ENCODE measurements at places on chromosomes 4 and X. TPM values are rescaled to one million over a fixed set of nuclear protein-coding genes. Genes with fewer than 3 reads are reported as not detected.

CFP gene
- 2.3 TPM for total RNA-seq

GPRASP2 gene
- total RNA-seq: 0.15 TPM

BTK gene
- not detected for total RNA-seq

PLP1 gene
- total RNA-seq: not detected

SPP1 gene
- 1.0 TPM for total RNA-seq

ATP10D gene
- 1.6 TPM for total RNA-seq

SLC25A31 gene
- total RNA-seq: not detected

IGSF1 gene
- not detected for total RNA-seq

ARHGEF6 gene
- 39.8 TPM for total RNA-seq

INPP4B gene
- 16.8 TPM for total RNA-seq

DNA sequence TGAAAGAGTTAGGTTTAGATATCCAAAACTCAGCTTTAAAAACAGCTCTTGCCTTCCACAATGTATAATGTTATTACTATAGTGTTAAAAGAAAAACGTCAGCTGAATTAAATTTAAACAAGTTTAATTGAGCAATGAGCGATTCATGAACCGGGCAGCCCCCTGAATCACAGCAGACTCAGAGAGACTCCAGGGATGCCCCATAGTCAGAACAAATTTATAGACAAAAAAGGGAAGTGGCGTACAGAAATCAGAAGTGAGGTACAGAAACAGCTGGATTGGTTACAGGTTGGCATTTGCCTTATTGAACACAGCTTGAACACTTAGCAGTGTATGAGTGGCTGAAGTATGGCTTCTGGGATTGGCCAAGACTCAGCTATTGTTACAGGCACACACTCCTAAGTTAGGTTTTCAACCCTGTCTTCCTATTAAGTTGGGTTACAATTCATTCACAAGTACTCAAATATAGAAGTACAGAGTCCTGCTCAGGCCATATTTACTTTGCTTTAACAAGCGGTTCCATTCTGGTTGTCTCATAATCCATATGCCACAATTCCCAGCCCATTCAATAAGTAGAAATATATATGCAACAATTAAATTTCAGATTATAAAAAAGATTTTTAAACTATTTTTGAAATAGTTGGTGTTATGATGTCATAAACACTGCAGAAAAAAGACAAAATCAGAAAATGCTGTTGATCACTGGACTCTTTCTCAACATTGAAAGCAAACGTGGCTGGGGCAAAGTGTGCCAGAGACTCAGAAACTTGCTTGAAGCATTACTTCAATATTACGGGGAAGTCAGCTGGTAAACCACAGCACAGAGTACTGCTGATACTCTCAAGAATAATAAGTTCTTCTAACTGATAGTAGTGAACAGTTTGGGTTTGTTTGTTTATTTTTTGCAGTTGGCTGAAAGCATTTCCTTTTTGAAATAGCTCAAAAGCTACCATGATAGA, 459.7 kb downstream of the RAB28 start:
- no peak for DNase-seq

DNA sequence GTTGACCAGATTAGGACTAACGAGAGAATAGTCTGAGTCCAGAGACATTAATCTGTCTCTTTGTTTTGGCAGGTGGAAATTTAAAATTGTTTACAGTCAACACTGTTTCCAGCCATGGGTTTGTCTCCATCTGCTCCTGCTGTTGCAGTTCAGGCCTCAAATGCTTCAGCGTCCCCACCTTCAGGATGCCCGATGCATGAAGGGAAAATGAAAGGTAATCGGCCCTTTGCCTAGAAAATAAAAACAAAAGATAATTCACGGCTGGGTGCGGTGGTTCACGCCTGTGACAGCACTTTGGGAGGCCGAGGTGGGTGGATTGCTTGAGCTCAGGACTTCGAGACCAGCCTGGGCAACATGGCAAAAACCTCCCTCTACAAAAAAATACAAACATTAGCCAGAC, 815 bp downstream of the HCCS start:
- DNase-seq: no peak

- no peak for DNase-seq
These were observed 11.7 kb downstream of the COQ2 start for GRCh38 chr4:83272900-83273299.

GRCh38 chrX:110477593-110478228, 119.1 kb downstream of the RTL9 start:
- no peak for DNase-seq

GRCh38 chrX:17081511-17081910, 135.1 kb downstream of the REPS2 start:
- no peak for DNase-seq

GRCh38 chrX:1521459-1521956, 15.5 kb downstream of the P2RY8 start:
- peak; percentile 66 for DNase-seq

DNA sequence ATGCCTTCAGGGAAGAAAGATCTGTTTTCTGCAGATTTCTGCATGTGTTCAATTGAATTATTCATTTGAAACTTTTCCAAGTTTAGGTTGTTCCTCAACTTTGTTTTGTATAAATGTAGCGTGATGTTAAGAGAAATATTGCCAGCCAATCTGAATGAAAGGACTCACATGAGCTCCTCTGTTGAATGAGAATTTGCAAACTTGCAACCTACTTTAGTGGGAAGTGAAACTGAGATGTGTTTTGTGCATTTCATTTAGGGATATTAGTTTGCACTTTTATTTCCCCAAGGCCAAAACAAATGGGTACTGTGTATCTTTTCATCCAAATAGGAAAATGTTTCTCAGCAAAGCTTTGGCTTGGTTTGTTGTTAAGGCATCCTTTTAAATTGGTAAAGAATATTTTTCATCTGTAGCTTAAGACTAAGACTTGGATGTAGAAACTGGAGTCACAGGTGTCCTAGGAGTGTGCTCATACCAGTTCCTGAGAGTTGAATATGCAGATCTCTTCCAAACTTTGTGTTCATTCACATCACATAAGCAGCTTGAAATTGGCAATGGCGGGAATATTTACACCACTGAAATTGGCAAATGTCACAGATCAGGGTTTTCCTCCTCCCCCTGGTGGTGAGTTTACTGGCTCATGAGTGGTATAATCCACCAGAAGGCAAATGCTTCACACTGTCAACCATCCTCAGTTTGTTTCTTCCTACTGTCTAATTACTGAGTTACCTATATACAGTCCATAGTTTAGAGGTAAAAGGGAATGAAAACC, 193.6 kb upstream of the BANK1 start:
- no peak for DNase-seq

DNA sequence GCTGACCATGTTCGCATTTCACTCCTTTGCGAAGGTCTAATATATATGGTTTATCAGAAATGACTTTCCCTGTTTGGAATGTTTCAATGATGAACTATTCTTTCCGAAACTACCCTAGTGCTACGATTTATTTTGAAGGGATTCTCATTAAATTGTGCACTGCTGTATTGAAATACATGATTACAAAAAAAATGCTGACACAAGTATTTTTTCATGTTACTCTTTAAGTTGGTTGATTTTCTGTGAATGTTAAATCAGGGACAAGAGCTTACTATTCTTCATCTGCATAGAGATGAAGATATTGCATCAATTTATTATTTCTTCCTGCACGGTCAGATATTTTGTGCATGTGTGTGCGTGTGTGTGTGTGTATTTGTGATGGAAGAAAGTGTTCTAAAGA, 731.5 kb upstream of the AGA start:
- no peak for DNase-seq

DNA sequence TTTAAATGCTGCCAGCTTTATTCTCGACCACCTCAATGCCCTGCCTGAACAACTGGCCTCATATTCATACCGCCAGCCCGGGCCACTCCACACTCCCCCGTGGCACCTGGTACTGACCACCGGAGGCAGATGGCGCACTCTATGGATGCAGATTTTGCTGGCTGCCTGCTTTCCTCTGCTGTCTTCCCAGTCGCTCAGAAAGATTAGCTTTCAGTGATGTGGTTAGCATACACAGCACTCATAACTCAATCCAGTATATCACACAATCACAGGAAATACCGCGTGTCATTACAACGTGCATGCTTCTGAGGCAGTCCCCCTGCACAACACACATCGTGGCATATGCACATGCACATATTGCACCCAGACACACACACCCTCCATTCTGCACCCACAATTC, 147.2 kb upstream of the BCOR start:
- no peak for DNase-seq

DNA sequence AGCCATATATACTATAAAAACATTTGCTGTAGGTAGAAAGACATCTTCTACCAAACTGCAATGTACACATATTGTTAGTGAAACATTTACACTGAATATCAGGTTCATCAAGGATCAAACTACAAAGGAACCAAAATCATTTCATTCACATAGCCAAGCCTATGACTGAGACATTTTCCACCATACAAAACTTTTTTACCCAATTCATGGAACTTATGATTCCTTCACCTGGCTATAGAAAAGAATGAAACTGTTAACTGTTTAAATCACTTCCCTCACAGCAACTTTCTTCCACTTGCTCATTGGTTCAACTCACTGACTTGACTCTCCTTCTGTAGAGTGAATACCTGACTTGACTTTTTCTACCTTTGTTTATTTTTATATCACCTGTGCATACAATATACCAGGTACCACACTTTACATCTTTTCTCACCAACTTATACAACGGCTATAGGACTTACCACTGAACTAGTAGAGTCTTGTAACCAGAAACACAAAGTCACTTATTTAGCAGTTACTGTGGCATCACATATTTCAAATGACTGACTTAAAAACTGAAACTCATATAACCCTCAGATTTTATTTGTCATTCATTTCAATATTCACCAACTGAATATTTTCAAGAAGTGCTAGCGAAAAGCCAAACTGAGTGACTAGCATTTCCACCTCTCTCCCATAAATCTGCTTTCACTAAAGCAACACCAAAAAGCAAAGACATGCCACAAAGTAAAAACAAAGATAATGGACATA, 30.9 kb downstream of the CAMK2D start:
- DNase-seq: no peak
